ENCODE measurements at places on chromosomes 4 and X.

- no peak for DNase-seq
Measured at GRCh38 chr4:1191621-1192020, 19.2 kb upstream of the SPON2 start.

DNA sequence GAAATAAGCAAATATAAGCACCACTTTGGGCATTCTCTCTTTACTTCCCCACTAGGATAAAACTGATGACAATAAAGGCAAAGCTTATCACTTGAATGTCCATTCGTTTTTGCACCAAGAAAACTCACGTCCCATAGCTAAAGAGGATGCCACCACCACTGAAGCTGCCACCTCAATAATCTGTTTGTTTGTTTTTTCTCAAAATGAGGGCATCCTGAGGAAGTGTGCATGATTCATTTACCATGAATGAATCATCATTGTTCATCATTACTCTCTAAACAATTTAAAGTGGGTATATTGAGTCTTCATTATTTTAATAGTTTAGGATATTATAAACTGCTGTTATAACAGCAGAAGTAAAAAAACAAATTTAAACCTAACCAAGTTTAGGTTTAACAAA is 168.2 kb downstream of the DCTD start:
- no peak for DNase-seq

DNA sequence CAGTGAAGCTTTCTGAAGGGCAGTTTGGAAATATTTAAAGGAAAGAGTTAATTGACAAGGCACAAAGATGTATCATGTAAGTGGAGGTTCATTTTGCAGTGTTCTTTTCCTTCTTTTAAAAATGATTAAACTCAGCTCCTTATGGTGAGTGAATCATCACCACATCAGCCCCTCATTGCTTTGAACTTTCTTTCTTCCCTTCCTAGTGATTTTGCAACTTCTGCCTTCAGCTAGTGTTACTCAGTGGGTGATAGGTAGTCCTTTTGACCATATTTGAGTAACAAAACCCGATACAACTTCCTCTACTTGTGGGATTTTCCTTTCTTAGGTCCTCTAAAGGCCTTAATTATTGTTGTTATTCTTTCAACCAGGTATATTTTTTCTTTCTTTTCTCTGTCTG is 8.2 kb downstream of the ZCCHC4 start:
- no peak for DNase-seq

- no peak for DNase-seq
Measured at GRCh38 chr4:149214301-149214700, 601.3 kb downstream of the IQCM start.

All from midbrain (tissue), 1 donor.